ENCODE measurements at places on chromosomes 5 and 9.

DNA sequence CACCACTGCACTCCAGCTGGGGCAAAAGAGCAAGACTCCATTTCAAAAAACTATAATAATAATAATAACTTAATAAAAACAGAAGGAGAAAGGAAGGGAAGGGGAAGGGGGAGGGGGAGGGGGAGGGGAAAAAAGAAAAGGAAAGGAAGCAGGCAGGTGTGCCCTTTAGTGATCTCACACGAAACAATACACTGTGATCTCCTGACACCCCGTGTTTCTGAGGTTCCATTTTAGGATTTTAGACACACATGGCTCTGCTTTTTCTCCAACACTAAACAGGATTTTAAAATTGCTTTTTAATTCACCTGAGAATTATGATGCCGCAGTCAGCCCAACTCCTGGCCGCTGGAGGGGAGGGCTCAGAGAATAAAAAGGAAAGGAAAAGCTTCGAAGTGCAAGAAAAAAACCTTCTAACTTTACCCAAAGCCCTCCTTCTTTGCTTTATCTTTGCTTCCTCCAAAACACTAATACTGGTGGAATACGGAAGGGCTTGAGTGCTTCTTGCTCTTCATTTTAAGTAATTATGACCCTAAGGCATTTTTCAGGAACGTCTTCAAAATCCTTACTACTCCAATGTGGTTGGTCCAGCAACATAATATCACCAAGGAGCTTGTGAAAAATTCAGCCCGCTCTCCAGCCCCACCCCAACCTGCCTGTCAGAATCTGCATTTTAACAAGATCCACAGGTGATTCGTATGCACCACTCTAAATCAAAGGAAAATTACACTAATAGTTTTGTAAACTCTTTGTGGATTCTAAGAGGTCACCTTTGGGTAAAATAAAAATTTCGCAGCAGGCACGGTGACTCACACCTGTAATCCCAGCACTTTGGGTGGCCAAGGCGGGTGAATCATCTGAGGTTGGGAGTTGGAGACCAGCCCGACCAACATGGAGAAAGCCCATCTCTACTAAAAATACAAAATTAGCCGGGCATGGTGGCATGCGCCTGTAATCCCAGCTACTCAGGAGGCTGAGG, 66.0 kb downstream of the MYO10 start:
- no peak for DNase-seq

- DNase-seq: no peak
These were observed 81.0 kb upstream of the TLE4 start for GRCh38 chr9:79490657-79491248.

- DNase-seq: no peak
These were observed 6.9 kb upstream of the NUDT12 start for GRCh38 chr5:103569313-103570060.

GRCh38 chr9:121944711-121945191, 148.4 kb downstream of the TTLL11 start:
- no peak for DNase-seq

DNA sequence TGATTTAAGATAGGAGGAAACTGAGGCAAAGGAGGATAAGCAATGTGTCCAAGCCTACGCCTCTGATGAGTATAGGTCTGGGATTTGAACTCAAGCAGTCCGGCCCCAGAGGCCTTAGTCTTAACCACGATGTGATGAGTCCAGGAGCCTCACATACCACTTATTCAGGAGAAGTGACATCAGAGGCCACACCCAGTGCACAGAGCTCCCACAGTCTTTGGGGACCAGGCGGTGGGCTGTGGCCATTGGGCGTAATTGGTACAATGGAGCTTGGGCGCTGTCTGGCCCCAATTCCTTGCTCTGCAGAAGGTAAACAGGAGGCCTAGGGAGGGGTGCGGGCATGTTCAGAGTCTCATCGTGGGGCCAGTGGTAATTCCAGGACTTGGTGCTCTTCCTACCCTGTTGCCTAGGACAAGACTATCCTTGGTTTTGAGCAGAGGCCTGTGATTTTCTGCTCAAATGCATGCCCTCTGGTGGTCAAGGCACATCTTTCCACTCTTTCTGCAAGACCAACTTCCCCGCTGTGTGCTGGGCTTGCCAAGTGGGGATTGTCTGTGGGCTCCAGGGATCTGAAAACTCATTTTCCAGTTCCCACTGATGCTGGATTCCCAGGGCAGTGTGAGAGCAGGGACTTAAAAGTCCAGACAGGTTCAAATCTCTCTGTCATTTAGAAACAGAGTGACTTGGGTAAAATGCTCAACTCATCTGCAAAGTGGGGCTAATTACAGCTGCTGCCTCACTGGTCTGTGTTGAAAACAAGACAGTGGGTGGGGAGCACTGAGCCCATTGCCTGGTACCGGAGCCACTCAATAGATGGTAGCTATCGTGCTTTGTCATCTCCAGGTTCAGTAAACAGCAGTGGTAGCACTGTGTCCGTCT, 15.8 kb downstream of the NDST1 start:
- no peak for DNase-seq

DNA sequence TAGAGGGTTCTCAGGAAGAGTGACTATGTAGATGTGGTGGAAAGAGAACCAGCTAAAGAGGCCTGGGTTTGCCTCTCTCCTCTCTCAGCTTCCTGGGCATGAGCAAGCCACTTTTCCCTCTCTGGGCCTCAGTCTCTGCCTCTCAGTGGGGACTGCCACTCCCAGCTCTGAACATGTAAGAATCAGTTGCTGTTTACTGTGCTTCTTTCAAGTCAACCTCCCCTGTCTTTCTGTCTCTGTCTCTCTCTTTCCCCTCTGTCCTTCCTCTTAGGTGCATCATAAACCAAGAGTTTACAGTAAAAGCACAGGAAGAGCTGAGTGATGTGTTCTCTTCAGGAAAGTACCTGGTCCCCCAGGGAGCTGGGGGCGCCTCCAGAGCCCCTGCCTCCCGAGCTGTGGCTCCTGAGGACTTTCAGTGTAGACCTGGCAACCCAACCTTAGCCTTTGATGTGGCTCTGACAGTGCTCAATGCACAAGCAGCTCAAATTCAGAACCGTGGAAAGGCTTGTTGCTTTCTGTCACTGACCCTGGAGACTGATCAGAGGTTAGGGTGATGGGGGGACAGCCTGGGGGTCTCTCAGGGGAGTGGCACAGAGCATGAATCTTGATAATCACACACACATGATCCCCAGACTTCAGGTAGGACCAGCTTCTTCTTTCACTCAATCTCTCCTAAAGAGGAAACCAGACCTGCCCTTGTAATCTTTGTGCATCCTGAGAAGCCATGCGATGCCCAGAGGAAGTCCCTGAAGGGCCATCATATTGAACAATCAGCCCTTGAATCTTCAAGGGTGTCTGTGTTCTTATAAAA, 59.4 kb upstream of the TNFSF8 start:
- no peak for DNase-seq

DNA sequence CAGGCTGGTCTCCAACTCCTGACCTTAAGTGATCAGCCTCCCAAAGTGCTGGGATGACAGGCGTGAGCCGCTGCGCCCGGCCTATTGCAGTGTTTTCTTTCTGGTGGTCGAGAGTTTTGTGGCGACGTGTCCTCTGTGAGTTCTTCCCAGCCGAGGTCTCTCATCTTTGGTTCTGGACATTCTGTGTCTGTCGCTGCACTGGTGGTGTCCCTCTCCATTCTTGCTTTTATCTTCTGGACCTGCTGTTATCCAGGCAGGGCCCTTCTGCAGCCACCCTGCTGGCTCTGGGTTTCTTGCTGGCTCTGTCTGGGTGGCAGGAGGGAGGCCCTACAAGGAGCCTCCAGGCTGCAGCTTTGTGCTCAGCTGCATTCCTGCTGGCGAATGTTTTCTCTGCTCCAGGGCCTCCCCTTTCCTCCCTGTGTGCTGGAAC, 49.1 kb upstream of the EXOC3 start:
- DNase-seq: peak; percentile 53

DNA sequence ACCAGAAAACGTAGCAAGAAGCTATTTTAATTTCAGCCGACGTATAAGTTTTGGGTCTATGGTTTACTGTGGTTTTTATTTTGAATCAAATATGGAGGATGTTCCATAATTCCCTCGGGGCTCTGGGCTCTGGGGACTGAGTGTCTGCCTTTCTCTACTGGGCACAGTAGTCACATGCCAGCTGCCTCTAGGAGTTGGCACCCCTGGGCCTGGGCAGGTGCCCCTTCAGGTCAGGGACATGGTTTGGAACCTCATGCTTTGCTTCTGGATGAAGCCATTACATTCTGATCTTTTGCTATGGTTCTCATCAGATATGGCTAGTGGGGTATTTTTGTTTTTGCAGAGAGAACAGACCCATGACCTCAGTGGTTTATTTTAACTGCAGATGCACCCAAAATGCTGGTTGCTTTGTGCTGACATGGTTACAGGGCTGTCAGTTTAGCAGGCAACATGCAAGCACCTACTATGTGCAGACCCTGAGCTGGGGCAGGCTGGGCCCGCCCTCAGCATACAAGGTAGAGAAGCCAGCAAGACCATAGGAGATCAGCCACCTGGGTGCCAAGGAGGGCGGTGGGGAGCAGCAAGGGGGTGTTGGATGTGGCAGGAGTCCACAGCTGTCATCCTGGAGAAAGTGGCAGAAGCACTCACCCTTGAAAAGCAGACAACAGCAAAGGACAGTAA, 54.5 kb upstream of the PSD2 start:
- DNase-seq: no peak

GRCh38 chr5:94993491-94993890, 291.4 kb downstream of the MCTP1 start:
- no peak for DNase-seq

DNA sequence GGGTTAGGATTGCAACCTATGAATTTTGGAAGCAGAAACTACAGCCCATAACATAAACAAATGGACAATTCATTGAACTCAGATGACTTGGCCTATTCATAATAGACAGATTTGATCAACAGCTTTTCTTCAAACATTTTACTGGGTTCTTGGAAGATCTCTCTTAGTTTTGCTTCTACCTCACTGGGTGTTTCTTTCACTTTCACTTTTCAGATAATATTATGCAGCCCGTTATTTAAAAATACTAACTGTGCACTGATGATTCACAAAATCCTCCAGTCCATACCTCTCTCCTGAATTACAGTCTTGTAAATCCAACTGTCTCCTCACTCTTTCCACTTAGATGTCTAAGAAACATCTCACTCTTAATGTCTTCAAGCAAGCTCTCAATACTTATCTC, 183.5 kb upstream of the IRX1 start:
- no peak for DNase-seq

- no peak for DNase-seq
These were observed 231.3 kb downstream of the SEMA5A start for GRCh38 chr5:9314558-9314957.

- DNase-seq: no peak
These were observed 63.1 kb upstream of the CDK5RAP2 start for GRCh38 chr9:120643061-120643460.

DNA sequence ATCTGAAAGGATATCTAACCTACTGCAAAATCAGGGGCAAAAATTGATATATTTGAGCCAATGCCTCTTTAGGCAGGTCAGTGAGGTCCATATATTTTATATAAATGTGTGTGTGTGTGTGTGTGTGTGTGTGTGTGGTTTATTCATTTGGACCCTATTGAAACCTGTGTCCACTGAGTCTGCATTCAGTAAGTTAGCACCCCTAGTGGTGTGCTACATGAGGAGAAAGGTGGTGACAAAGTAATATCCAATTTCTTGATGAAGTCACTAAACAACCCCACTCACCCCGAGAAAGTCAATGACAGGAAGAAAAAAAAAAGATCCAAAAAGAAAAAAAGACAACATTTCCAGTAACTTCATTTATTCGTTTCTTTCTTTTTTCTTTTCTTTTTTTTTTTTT, 4.1 kb downstream of the FBXW11 start:
- no peak for DNase-seq

DNA sequence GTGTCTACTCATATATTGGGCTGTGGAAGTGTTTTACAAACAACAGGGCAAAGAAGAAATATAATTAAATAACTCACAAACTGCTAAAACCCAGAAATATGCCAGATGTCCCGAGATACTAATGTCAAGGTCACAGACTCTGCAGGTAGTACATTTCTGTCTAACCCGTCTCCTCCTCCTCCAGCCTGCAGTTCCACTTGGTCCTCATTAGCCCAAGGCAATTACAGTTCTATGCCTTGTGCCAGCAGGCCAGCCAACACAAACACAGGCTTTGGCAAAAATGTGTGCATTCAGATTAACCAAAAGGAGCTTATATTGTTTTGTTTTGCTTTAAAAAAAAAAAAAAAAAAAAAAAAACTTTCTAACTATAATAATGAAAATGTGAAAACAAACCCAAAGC, 148.8 kb downstream of the MYO10 start:
- DNase-seq: no peak

GRCh38 chr9:88577256-88578120, 42.5 kb downstream of the NXNL2 start:
- no peak for DNase-seq

DNA sequence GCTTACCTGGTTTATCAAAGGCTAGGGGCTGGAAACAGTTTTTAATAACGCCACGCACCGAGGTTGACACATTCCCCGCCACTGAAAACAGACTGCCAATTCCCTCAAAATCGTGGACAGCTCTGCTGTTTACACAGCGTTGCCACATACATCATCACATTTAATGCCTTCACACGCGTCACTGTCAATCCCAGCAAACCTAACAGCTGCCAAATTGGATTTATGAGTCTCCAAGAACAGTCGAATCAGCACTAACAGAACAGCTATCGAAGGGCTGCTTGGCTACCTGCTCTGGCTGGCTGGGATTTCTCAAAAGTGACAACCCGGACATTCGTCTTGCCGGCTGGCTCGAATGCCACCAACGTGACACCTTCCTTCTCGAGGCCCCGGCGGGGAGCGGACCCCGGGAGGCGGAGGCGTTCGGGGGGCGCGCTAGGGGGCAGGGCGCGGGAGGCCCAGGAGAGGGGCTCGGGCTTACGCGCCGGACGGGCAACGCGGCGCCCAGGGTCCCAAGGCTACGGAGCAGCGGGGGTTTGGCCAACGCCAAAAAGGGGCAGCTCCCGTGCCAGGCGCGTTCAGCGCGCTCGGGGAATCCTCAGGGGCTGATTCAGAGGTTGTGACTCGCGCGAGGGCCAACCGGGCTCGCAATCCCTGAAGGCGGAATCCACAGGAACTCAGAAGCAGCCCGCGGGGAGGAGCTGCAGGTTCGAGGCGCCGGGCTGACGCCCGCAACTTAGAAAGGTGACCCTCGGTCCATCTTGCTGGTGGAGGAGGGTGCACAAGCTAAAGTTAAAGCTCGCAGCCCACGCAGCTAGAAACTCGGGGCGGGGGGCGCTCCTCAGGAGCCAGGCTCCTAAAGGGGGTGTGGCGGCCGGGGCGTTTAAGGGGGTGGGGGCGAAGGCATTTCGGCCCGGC, 1.2 kb downstream of the CDC14B start:
- peak; percentile 75 for DNase-seq

DNA sequence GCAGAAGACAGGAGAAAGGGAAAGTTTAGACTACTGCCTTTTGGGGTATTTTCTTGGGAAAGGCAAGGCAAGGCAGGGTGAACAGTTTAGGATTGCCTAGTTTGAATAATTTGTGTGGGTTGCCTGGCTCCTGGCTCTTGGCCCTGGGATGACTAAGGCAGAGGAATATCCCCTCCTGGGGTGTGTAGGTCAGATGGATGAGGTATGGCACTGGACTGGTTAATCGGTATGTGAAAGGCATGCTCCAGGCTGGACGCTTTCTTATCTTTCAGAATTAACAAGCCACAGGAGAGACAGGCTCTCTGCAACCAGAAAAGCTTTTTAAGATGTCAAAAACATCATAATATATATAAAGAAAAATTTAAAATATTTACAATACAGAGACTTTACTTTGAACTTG, 58.6 kb downstream of the STARD4 start:
- DNase-seq: no peak

Measured in left forelimb (tissue), 1 donor.